ENCODE measurements at places on chromosomes 1 and 21.

DNA sequence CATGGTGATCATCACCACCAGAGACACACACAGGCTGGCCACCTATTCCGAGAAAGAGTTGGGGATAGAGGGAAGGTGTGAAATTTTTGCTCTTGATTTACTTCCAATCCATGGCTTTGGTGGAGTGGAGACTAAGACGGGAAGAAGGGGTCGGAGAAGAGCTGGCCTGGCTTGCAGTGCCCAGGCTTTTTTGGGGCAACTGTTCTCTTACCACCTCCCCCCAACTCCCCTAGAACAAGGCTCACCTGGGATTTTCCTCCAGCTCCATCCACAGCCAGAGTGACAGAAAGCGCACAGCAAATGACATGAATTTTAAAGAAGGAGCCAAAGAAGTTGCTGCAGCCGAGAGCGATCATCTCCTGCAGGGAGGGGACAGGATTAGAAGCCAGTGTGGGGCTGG is 16.0 kb downstream of the SLC26A9 start:
- no peak for DNase-seq

- DNase-seq, result no peak
Observed at GRCh38 chr1:211336161-211336560, 9.5 kb downstream of the TRAF5 start.

DNA sequence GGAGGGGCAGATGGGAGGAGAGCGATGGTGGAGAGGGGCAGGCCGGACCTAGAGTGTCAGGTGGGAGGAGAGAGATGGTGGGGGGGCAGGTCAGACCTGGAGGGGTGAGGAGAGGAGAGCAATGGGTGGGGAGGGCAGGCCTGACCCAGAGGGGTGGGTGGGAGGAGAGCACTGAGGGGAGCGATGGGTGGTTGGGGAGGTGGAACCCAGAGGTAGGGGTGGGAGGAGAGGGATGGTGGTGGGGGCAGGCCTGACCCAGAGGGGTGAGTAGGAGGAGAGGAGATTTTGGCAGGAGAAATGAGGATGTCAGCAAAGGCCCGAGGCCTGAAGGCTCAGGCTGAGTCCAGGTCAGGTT is 157.3 kb upstream of the VAMP3 start:
- no peak for DNase-seq

- DNase-seq, result no peak
Observed at GRCh38 chr1:42788021-42788420, 3.2 kb downstream of the TMEM269 start.

- no peak for DNase-seq
Observed at GRCh38 chr1:243946946-243947345, 96.9 kb upstream of the AKT3 start.

DNA sequence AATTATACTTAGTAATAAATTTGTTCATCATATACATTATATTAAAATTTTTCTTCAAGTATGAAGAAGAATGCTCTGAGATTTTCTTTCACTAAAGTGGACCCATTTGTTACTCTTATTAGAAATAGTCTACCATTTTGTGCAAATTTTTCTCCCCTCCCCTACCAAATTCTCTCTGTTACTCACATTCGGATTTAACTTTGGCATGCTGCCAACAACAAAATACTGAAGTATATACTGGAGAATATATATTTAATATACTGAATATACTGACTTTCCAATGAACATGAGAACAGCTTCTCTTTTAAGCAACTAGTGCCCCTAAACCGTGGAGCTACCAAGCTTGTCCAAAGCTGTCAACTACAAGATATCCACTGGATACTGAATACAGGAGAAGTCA is 57.2 kb downstream of the CENPF start:
- no peak for DNase-seq

DNA sequence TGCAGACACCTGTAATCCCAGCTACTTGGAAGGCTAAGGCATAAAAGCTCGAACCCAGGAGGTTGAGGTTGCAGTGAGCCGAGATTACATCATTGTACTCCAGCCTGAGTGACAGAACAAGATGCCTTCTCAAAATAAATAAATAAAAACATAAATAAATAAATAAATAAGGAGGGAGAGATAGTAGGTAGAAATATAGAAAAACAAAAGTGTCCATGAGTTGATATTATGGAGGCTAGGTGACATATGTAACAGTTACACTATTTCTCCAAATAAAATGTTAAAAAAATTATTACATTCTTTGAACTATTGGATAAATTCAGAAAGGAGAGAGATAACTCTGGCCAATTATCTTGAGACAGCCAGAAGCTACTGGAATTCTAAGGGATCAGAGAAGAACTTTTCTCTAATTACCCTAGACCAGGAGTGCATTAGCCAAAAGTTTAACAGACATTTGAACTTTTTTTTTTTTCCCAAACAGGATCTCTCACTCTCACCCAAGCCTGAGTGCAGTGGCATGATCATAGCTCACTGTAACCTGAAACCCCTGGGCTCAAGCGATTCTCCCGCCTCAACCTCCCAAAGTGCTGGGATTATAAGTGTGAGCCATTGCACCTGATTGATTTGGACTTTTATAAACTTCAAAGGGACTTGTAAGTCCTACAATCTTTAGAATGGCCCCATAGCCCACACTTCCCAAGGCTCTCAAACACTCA is 17.6 kb downstream of the SYNJ1 start:
- no peak for DNase-seq

DNA sequence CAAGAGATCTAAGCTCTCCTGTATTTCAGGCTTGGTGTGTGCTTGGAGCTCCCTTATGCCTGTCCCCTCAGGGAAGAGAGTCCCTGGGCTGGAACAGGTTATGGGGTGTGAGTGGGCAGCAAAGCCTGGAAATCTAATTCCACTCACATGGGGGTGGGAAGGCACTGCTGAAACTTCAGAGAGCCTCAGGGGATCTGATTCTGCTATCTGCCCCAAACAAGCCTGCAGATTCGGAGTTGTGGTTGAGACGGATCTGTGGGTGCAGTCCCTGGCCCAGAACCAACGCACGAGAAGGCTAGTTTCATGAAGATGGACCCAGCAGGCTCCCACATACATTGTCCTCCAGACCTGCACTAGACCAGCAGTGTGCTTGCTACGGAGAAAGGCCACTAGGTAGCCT is 2.9 kb downstream of the BLACAT1 start:
- no peak for DNase-seq

- DNase-seq, result no peak
Observed at GRCh38 chr21:37915941-37916309, 332 bp downstream of the KCNJ6 start.

GRCh38 chr1:78003882-78004718 is 639 bp upstream of the DNAJB4 start:
- peak; percentile 86 for DNase-seq

DNA sequence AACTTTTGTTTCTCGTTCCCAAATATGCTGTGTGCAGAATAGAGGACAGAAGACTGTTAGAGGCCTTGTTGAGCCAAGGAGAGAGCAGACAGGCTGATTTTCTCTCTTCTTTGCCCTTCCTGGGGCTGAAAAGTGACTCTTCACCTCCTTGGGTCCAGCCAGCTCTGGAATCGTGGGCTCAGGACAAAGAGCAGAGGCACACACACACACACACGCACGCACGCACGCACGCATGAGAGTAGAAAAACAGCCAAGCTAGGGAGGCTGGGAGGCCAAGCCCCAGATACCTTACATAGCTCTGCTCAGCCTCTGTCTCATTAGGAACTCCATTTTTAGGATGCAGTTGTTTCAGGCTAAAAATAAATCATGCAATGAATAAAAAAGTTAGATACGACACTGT is at the start of gene CASQ2:
Gene CASQ2 (minus strand): TSS at position 166 of the 400 bp plus-strand sequence. CDS start 173 bp downstream, outside the sequence.
- DNase-seq, result peak; percentile 69
